Activated CD4-positive, alpha-beta T cell treated with anti-CD3 and anti-CD28 coated beads, Interleukin-2, amount 50 U/mL, for 4 hours (primary cell): ENCODE measurements at places on chromosomes 1 and 21.
A peak's percentile ranks its signal among the peaks of the same experiment; 100 is the strongest.

- DNase-seq = no peak
Observed at GRCh38 chr1:230575886-230576500, 66.3 kb upstream of the COG2 start.

- DNase-seq = no peak
Observed at GRCh38 chr1:110248746-110249145, 38.6 kb downstream of the KCNC4 start.

- no peak for DNase-seq
Observed at GRCh38 chr1:200363264-200363933, 46.4 kb downstream of the ZNF281 start.

DNA sequence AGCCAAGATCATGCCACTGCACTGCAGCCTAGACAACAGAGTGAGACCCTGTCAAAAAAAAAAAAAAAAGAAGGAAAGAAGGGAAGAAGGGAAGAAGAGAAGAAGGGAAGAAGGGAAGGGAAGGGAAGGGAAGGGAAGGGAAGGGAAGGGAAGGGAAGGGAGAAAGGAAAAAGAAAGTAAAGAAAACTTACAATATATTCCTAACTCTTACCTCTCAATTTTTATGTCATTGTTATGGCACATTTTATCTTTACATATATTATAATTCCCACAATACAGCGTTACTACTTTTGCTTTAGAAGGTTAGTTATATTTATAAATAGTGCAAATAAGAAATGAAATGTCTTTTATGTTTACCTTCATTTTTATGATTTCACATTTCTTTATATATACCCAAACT, 358.7 kb downstream of the HHIPL2 start:
- no peak for DNase-seq

DNA sequence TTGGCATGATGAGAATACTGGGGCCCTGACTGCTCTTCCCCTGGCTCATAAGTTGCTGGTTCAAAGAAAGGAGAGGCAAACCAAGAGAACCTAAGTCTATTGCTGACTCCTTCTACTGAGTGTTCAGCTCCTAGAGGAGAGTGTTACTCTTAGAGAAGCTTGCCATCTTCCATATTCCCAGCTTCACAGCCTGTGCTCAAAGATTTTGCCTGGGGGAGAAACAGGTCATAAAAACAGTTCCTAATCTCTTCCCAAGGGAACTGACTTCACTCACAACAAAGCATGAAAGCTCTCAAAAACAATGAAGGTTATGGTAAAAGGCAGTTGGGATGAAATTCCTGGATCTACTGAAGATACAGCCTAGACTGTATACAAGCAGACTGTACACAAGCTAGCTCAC, 37.1 kb downstream of the LRRC40 start:
- DNase-seq = no peak

DNA sequence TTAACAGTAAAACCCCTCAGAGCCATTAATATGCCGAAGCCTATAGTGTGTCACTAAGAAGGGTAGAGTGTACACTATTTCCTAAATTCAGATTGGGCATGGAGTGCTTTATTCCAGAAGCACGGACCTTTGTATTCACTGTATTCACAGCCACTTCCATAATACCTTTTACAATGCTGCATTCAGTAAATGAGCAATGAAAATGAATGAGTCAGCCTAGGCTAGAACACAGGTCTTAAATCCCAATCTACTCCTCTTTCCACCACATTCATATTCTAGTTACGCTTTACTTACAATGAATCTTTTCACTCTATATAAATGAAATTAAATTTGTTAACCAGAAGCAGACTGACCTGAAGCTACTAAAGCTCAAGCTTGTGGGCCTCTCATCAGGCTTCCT, 13.0 kb upstream of the GORAB start:
- DNase-seq = no peak

DNA sequence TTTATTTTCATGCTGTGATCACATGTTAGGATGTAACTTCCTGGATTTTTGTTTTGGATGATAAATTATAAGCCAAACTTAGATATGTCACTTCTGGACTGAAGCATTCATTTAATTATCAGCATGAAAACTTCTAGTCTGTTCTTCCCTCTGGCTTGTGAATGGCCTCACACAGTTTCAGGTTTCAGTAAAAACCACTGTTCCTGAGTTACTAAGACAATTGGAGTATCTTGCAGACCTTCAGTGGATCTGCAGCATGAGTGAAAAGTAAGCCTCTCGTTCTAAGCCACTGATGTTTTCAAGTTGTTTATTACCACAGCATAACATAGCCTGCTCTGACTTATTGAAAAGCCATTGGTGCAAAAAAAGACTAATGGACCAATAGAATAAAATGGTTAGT, 55.3 kb upstream of the RGS21 start:
- no peak for DNase-seq

DNA sequence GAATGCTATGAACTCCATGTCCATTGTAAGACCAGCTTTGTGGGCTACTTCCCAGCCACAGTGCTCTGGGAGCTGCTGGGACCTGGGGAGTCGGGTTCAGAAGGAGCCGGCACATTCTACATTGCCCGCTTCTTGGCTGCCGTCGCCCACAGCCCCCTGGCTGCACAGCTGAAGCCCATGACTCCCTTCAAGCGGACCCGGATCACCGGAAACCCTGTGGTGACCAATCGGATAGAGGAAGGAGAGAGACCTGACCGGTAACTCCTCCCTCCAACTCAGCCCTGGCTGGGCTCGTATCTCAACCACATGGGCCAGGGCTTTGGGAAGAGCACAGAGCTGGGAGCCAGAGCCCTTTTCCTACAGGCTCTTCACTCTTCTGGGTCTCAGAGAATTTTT, 15.4 kb downstream of the MOV10 start:
- DNase-seq = no peak

DNA sequence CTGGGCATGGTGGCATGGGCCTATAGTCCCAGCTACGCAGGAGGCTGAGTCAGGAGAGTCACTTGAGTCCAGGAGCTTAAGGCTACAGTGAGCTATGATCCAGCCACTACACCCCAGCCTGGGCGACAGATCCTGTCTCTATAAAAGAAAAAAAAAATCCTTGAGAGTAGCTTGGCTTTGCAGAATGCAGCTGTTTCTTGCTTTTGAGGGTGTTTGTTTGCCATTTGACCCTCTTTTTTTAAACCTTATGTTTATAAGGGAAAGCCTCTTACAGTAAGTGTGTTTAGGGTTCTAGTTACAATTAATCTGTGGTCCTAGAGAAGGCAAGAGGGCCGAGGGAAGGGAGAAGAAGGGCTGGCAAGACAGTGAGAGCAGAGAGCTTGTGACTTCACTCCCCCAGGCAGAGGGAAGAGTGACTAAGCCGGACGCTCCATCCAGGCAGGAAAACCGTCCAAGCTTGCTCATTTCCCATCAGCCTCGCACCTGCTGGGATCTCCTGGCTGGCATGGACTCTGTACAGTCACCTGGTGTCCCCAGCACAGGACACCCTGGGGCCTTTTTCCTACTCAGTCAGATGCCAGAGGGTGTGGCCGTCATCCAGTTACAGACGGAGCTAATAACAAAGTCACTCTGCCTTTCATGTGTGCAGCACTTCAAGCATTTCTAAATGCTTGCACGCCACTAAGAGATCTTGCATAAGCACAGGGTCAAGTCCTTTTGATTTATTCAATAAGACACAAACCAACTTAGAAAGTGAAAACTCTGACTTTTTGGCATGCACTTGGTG, 55.5 kb upstream of the PSEN2 start:
- DNase-seq = no peak

DNA sequence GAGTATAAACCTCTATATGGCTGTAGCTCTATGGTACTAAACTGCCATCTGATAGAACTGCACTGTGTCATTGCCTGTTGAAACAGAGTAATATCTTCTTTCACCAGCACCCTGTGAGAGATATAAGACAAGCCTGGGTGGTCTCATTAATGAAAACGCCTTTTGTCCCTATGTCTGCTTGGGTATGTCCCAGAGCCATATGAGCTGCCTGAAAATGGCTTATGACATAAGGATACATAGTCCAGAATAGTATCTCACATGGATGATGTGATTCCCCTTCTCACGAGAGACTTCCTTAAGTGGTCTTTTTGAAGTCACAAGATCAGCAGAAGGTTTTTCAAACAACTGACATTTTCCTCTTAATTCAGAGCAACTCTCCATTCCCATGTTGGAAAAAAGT, 7.3 kb upstream of the TMCC2 start:
- DNase-seq = no peak

- DNase-seq = peak; percentile 33
Observed at GRCh38 chr1:149962039-149962647, 25.5 kb upstream of the MTMR11 start.

DNA sequence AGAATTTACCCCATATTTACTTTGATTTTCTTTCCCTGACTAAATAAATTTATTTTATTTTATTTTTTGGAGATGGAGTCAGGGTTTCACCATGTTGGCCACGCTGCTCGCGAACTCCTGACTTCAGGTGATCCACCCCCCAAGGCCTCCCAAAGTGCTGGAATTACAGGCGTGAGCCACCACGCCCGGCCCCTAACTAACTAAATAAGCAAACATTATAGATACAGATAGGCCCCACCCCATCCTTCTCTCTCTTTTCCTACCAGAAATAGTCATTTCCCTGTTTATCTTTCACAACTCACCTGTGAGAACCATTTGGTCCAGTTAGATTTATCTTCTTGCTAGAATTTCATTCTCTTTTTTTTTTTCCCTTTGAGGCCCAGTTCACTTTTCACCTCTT, 167.3 kb downstream of the DISC1 start:
- DNase-seq = no peak

- no peak for DNase-seq
Observed at GRCh38 chr1:169890761-169891538, 2.7 kb downstream of the SCYL3 start.

- no peak for DNase-seq
Observed at GRCh38 chr1:2857521-2857920, 56.0 kb upstream of the TTC34 start.

- no peak for DNase-seq
Observed at GRCh38 chr1:53362270-53362669, 34.4 kb upstream of the LRP8 start.

GRCh38 chr1:195594322-195594721, 1013.9 kb downstream of the KCNT2 start:
- no peak for DNase-seq

DNA sequence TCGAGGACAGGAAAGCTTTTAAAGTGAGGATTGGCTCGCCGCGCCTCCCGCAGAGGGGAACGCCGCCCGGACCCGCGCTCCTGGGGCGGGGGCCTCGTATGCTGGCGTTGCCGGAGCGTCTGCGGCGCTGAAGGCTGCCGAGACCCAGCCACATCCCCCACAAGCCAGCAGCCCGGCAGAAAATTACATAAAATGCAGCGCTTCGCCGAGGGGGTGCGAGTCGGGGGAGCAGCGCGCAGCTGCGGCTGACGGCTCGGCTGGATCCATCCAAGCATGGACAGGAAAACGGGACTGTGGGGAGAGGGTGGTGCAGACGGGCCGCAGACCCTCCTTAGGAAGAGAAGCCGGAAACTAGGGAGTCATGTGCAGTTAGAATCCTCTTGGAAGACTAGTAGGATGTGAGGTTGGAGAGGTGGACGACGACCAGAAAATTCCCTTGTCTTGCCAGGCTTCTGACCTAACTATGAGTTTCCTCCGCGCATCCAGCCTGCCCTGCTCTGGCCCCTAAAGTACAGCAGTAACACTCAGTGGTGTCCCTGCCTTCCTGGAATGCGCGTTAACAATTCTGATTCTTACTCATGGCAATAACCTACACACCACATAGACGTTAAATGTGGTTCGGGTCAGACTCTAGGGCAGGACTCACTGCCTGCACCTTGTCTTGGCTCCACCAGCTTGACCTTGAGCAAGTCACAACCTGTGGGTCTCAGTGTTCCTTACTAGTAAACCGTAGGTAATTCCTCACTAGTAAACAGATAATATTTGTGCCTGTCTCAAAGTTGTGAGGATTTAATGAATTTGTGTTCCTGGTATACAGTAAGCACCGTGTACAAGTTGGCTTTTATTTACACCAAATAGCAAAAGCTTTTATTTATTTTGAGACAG, 953 bp upstream of the BRWD1 start:
- peak; percentile 17 for DNase-seq

GRCh38 chr21:34369741-34370140, 5.6 kb upstream of the SMIM11 start:
- no peak for DNase-seq

- peak; percentile 37 for DNase-seq
Observed at GRCh38 chr1:212608959-212609700, 569 bp downstream of the ATF3 start.

DNA sequence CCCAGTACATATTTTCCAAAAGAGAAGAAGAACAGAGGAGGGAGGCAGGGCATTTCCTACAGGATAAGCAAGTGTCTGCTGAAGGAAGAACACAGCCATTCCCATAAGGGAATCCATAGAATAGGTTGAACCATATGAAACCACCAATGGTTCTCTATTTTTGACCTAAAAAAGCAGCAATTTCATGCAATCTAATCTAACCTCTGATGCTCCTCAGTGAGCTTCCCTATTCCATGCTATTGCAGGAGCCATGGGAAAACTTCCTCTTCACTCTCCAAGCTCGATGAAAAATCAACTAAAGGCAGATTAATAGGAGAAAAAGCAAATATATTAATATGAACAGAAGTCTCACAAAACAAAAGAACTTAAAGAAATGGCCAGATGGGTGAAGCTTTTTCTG, 50.5 kb downstream of the SIPA1L2 start:
- DNase-seq = no peak

- DNase-seq = no peak
Observed at GRCh38 chr1:166377896-166378295, 211.1 kb upstream of the FAM78B start.

DNA sequence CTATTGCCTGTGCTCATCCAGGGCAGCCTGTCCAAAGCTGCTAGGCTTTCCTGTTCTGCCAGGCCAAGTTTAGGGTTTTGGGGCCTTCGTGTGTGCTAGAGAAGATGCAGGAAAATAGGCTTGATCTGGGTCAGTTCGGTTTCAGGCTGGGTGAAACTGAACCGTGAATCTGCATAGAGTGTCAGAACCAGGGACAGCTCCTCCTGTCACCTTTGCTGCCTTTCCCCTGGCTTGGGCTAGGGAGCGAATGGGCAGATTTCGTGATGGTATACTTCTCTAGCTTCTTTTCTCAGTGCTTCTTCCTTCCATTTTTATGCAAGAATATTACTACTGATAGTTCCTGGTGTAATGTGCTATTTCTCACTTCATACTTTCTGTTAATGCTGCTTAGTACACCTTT, 6.0 kb upstream of the AGO1 start:
- no peak for DNase-seq

DNA sequence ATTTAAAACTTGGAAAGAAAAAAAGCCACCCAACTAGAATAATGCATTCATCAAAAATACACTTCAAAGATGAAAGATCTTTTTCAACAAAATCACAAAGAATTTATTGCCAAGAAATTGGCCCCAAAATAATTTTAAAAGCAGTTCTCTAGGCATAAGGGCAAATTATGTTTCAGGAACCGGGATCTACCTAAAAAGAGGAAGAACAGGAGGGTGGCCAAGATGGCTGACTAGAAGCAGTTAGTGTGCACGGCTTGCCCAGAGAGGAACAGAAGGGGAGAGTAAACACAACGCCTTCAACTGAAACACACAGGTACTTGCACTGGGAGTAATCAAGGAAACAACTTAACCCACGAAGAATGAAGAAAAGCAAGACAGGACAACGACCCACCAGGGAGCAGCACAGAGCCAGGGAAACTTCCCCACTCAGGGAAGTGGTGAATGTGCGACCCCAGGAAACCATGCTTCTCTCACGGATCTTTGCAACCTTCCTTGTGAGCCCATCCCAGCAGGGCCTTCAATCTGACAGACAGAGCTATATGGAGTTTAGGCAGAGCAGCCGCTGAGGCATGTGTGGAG, 46.1 kb downstream of the ACKR1 start:
- no peak for DNase-seq
